NB4 (cell line): ENCODE measurements at places on chromosomes 5 and 9.

DNA sequence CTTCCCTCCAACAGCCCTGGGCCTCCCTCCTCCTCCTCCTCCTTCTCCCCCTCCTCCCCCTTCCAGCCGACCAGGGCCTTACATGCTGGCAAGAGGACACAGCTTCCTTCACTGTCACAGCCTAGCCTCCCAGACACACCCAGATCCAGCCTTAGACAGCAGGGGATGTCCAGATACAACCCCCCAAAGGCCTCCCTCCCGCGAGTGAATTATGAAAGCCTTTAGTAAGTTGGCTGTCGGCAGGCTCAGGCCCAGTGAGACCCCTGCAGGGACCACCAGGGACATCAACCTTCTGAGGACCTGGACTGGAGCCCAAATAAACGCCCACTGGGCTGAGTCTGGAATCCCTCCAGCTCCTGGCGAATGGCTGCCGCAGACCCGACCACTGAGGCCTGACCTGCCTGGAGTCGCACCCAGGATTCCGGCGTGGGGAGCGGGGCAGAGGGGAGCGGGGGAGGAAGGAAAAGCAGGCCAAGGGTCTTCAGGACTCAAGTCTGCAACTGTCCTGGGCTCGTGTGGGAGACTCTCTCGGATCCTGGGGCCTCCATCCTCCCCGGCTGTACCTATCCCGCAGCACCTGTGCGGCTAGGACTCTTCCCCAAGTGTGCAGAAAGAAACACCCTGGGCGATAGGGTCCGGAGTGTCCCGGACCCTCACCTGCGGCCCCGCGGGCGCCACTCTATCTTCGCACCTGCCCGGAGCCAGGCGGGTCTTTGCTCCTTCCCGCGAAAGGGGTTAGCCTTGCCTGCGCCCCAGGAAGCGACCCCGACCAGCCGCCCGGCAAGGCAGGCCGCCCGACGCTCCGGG lies 705 bp downstream of the SEPTIN8 start:
- peak; percentile 39 for DNase-seq

- no peak for DNase-seq
Observed at GRCh38 chr5:17991775-17992174, 357.5 kb downstream of the TAF11L14 start.

DNA sequence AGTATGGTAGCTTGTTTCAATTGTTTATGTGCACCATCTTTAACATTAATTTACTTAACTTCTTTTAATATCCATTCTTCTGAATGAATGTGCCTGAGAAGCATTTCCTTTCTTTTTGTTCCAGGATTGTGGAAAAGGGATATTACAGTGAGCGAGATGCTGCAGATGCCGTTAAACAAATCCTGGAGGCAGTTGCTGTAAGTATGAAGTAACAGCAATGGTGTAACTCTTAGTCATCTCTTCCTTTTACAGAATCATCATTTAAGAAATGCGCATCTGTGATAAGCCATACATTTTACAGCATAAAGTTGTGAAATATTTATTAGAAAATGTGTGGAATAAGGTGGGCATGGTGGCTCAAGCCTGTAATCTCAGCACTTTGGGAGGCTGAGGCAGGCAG lies 117.7 kb downstream of the STARD4 start:
- DNase-seq, result peak; percentile 30

DNA sequence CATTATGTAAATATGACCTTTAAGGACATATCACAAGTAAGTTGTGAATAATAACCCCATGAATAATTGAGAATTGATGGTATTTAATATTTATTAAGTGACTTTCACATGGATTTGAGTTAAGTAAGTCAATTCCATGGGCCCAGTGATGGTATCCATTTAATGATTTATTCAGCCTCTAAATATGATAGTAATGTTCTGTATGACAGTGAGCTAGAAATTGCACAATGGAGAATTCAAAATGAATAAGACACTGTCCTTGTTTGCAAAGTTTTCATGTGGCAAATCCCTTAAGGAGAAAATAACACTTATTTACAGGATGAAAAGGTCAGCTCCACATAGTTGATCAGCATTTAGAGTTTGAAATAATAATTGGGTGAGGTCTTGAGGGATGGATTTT lies 160.7 kb downstream of the PDE4D start:
- no peak for DNase-seq
